ENCODE measurements at places on chromosomes 6 and 20. TPM values are rescaled to one million over a fixed set of nuclear protein-coding genes. Genes with fewer than 3 reads are reported as not detected.
A peak's percentile ranks its signal among the peaks of the same experiment; 100 is the strongest.

SLC18B1 gene
- 3.3 TPM for total RNA-seq

FOXC1 gene
- total RNA-seq, result 106 TPM

DNA sequence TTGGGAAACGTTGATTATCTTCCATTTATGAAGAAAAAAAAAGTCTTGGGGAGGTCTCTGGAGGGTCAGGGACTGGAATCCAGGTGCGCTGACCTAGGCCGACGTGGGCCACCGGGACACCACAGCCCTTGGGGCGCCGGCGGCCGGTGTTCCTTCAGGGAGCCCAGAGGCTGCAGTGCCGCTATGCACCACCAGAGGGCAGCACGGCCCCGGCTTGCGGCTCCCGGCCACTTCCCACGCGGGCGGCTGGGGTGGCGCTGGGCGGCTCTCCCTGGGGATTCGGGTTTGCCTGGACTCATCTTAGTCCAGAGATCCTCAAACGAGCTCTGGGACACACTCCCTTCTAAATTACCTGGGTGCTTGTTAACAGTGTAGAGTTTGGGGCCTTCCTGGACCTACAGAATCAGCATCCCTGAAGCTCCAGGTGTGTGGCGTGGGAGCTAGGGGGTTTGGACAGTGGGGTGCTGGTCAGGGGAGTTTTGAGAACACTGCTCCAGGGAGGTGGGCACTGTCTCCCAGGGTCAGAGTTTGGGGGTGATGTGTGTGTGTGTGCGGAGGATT is 23.0 kb upstream of the GTSF1L start:
- peak; percentile 93 for DNase-seq
- peaks cover 1% of the 10 kb centered on the region for H3K4me1 ChIP-seq
- H3K27ac ChIP-seq, result no peak overlapping the region
- H3K4me3 ChIP-seq, result no peak overlapping the region
- H3K36me3 ChIP-seq, result no peaks in the 10 kb centered on the region

DNA sequence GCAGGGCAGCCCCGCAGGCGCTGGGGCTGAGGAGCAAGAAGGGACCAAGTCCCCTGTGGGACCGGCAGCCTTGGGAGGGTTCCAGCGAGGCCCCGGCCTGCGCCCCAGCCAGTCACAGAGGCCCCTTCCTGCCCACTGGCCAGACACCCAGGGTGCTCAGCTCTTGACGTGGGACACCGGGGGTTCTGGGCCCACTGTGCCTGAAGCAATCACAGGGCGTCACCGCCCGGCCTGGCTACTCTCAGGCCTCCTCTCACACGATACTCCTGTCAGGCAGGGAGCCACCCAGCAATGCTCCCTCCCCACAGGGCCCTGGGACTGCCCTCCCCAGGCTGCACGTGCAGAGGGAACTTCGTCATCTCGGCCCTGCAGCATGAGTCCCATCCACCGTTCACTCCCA is 14.5 kb downstream of the TAF4 start:
- H3K4me1 ChIP-seq, result peaks cover 13% of the 10 kb centered on the region
- no peak overlapping the region for H3K27ac ChIP-seq

DNA sequence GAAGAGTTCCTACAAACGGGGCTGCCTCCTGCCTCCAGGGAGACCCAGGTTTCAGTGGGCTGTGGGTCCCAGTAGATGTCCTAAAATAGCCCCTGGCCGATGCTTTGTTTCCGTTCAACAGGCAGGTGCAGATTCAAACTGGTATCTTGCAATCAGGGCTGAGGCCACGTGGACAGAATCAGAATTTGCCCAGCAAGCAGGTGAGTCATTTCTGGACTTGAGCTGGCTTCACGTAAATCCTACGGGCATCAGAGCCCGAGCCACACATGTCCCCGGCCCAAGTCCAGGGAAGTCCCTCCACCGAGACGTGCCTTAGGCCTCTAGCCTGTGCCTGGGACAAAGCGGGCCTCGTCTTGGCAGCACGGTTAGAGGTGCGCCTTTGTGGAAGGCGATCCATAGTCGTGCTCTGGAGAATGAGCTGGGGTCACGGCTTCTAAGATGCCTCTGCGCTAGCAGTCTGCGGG is 101.6 kb upstream of the FRMD1 start:
- DNase-seq, result peak; percentile 73
- H3K4me3 ChIP-seq, result no peak overlapping the region
- no peak overlapping the region for H3K27ac ChIP-seq
- no peaks in the 10 kb centered on the region for H3K4me1 ChIP-seq

DNA sequence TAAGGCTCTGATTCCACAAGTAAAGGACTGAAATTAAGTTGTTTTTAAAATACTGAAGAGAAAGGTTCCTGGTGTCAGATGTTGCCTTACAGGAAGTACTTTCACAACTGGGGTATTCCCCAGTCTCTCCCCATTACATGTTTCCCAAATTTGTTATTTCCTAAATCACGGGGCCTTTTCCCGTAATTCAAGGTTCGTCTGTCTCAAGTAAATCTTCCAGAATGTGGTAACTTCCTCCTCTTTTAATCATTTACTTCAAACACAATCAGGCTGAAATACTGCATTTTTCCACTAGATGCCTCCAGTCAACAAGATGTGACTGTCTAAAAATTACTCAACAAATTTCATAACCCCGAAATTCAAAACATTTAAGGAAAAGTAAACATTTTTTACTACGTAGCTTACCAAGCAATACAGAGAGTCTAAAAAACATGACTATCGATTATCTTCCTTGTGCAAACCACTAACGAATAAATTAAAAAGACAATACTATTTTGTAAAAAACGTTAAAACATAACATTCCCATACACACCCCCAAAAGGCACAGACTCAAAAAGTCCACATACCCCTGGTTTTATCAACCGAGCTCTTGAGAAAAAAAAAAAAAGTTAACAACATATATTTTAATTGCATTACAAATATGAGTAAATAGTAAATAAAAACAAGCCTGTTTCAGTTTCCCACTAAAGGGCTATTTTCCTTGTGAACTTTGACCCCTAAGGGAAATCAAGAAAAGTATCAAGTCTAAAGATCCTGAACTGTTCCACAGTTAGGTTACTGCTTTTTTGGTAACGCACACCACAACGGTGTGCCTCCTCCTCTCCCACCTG is 1.7 kb downstream of the SOD2 start:
- H3K4me1 ChIP-seq, result peaks cover 29% of the 10 kb centered on the region
- peak overlapping the region; percentile 83 for H3K4me3 ChIP-seq
- peaks cover 14% of the 10 kb centered on the region for H3K36me3 ChIP-seq
- H3K27me3 ChIP-seq, result no peaks in the 10 kb centered on the region
- peak overlapping the region; percentile 86 for H3K27ac ChIP-seq

DNA sequence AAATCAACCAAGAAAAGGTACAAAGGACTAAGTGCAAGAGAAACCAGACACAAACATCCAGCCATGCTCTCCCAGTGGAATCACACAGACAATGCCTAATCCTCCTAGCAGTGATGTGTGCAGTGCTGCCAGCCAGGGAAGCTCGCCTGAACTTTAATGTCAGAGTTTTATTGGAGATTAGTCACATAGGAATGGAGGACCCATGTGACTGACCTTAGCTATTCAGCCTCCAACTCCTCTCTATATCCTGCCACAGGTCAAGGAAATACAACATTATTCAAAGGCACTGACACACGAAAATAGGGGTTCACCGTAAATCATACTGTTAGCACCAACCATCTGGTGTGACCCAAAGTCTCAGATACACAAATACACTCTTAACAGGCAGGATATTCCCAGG is 684.6 kb downstream of the DOK5 start:
- no peaks in the 10 kb centered on the region for H3K36me3 ChIP-seq
- H3K27me3 ChIP-seq, result no peaks in the 10 kb centered on the region
- DNase-seq, result no peak
- H3K4me3 ChIP-seq, result no peak overlapping the region
- H3K4me1 ChIP-seq, result no peaks in the 10 kb centered on the region

DNA sequence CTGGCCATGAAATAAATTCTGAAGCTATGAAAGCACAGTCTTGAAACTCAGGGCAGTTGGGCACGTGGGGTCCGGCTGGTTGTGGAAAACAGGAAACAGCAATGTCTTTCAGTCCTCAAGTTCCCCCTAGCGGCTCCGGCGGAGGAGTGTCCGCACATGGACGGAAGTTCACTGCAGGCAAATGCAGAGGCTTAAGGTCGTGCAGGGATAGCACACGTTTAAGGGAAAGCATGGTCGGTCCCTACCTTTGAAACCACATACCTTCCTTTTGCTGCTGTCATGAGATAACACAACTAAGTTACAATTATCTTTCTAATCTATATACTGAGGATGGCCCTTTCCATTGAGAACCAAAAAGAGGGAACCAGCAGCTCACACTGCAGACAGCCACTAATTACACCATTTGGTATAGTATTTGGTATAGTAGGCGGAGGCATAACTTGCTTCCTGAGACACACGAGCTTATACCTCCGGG is 52.6 kb upstream of the NFATC2 start:
- peaks cover 7% of the 10 kb centered on the region for H3K4me1 ChIP-seq
- H3K4me3 ChIP-seq, result no peak overlapping the region

- H3K27me3 ChIP-seq, result no peaks in the 10 kb centered on the region
- H3K4me3 ChIP-seq, result no peak overlapping the region
- no peak overlapping the region for H3K27ac ChIP-seq
Measured at GRCh38 chr6:53985366-53985765, 125.9 kb upstream of the MLIP start.

DNA sequence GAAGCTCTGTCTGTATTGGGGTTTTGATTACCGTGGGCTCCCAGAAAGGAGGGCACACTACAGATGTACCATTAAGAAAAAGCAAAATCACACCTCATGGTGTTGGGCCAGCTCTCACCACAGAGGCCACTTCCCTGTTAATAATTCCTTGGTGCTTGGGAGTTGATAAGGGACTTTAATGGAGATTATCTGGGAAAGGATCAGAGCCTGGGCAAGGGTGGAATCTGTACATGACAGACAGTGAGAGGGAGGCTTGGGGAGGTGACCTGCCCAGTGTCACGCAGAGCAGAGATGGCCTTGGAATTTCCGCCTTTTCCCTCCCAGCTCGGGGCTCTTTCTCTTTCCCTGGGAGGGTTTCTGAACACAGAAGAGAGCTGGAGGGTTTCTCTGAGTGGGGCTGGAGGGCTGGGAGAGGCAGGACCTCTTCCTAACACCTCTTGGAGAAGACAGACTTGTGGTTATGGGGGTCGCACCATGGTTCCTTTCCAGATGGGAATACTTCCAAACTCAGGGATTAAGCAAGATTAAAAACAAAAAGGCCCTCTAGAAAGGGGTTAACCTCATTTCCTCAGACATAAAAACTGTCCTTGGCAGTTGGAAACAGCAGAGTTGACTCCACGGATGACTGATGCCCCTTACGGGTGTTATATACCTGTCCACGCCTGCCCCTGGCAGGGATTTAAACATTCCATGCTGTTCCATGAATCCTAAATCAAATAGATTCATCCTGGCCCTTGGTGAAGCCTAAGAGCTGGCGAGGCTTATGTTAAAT is 16.8 kb upstream of the KCNK16 start:
- peaks cover 21% of the 10 kb centered on the region for H3K27me3 ChIP-seq
- no peak overlapping the region for H3K4me3 ChIP-seq
